Caudate nucleus (tissue), 63 donors: ENCODE measurements at places on chromosomes 4 and X.

- DNase-seq: no peak
These were observed 9.7 kb downstream of the AMMECR1 start for GRCh38 chrX:110308220-110308619.

GRCh38 chrX:139720136-139720535 is 12.2 kb upstream of the MCF2 start:
- no peak for DNase-seq

DNA sequence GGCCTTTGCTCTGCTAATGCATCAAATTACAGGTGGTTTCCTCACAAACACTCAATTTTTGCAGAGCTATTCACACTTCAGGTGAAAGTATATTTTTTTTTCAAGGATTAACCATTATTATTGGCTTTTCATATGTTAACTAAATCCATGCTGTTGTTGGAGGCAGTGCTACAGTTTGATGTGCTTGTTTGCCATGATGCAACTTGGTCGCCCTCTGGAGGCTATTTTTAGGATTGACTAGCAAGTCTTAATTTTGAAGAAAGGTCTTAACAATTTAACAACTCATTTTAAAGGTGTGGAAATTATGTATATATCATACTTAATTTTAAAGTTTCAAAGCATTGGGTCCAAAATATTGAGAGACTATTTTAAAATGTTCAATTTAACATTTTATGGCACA is 168.8 kb upstream of the FAM47A start:
- DNase-seq: peak; percentile 0

DNA sequence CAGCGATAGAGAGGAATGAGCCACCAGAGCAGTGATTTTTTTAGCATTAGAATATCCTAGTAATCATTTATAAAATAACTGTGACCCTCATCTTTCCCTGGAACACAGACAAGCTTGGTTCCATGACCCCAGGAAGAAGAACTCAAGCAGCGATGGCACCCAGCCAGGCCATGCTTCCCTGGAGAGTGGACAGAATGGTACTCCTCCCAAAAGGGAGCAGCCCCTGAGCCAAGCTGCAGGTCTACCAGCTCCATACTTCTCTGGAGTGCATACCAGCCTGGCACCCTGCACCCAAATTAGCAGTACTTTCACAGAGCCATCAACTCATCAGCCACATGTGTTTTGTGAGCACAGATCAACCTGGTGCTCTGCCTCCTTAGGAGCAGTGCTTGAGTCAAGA is 310.9 kb upstream of the PCDH10 start:
- DNase-seq: no peak

GRCh38 chr4:53886090-53886489 is 178.3 kb downstream of the CHIC2 start:
- DNase-seq: no peak
